ENCODE measurements at places on chromosomes 11 and 22.

DNA sequence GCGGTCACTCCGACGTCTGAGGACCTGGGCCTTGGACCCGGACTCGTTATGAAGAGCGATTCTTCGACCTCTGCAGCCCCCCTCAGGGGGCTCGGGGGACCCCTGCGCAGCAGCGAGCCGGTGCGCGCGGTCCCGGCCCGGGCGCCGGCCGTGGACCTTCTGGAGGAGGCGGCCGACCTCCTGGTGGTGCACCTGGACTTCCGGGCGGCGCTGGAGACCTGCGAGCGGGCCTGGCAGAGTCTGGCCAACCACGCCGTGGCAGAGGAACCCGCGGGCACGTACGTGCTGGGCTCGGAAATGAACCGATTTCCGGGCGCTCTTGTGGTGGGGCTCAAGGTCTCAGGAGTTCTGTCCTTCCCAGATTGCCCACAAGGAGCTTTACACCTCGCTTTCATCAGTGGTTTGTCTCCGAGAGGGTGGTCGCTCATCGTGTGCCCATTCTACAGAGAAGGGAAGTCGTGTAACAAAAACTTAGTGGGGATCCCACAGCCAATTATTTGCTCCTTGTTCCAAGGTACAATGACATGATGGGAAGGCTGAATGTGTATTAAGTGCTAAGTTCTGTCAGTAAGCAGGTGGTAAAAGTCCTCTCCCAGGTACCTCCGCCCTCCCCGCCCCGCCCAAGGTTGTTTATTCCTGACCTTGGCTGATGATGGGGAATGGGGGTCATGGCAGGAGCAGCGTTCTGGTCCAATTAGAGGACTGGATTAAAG lies 695 bp downstream of the PEX26 start:
- peak; percentile 69 for DNase-seq

DNA sequence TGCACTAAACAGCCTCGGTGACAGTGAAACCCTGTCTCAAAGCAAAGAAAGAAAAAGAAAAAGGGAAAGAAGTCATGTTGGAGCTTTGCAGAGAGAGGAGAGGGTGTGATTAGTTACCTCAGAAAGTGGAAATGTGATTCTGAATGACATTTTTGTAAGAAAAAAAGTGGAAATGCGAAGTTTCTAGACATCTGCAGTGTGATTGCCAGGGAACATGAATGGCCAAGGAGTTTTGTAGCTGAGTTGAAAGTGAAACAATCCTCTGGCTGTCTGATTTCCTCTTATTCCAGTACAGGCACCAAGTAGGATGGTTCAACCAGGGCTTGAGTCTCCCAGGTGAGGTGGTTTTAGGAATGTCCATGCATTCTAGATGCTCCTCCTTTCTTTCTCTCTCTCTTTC lies 17.8 kb upstream of the SYVN1 start:
- no peak for DNase-seq

DNA sequence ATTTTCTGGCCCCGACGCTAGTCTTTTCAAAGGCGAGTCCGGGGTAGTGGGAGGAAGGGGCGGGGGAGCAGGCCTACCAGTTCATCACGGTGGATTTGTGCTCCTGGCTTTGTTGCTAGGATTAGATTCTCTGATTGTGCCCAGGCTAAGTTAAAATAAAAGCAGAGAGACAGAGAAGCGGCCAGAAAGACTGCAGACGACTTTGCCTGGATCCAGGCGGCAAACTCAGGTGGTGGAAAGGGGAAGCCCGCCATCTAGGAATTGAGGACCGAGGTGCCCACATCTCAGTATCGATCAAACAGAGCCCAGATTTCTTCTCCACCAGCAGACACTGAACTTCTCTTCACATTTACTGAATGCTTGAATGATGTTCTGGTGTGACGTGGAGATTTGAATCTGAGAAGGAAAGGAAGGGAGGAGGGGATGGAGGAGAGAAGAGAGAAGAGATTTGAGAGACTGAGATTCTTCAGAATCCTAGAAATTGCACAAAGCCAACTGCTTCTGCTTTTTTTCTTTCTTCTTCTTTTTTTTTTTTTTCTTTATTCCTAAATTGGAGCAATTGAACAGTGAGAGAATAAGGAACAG lies 2.7 kb downstream of the FAT3 start:
- no peak for DNase-seq

- no peak for DNase-seq
Measured at GRCh38 chr11:114121804-114122504, 62.4 kb downstream of the ZBTB16 start.

DNA sequence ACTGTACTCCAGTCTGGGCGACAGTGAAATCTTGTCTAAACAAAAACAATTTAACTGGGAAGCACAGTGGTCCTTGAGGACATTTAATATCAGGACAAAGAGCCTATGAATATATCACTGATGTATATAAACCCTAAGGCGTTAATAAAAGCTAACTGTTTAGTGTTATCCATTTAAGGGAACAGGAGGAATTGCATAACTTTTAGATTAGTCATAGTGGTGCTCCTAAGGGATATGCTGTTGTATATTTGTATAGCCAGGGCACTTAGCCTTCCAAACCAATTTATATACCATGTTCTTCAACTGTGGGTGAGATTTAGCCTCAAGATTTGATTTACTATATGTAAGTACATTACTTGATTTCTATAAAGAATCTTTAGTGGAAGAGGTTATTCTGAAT lies 3.0 kb upstream of the CHEK1 start:
- DNase-seq, result peak; percentile 41

Data from NB4 (cell line).